ENCODE measurements at places on chromosomes 1 and 21. TPM values are rescaled to one million over a fixed set of nuclear protein-coding genes. Genes with fewer than 3 reads are reported as not detected.

The SUSD4 gene
- 2.7 TPM for polyA plus RNA-seq

The CD247 gene
- 0.48 TPM for polyA plus RNA-seq

The LENEP gene
- not detected for polyA plus RNA-seq

The UBXN10 gene
- polyA plus RNA-seq = 0.33 TPM

The OR2AK2 gene
- polyA plus RNA-seq = not detected

The CDC20 gene
- polyA plus RNA-seq = 24.5 TPM

The CACYBP gene
- 92.7 TPM for polyA plus RNA-seq

The MYBPH gene
- polyA plus RNA-seq = 353 TPM

The ALX3 gene
- not detected for polyA plus RNA-seq

The PRCC gene
- polyA plus RNA-seq = 61.0 TPM

The NUP210L gene
- not detected for polyA plus RNA-seq

The MIXL1 gene
- polyA plus RNA-seq = 0.86 TPM

The TMOD4 gene
- 24.3 TPM for polyA plus RNA-seq

The RAB7B gene
- polyA plus RNA-seq = 10.5 TPM

The AMY1C gene
- not detected for polyA plus RNA-seq

The PCP4L1 gene
- polyA plus RNA-seq = 0.13 TPM

The SLC30A2 gene
- 0.69 TPM for polyA plus RNA-seq

The METTL13 gene
- polyA plus RNA-seq = 26.5 TPM

The THEM5 gene
- 0.14 TPM for polyA plus RNA-seq

The TRAF5 gene
- 17.2 TPM for polyA plus RNA-seq

The RHD gene
- polyA plus RNA-seq = 0.48 TPM

The VPS72 gene
- polyA plus RNA-seq = 44.2 TPM

The ID3 gene
- polyA plus RNA-seq = 84.0 TPM

The GCSAML gene
- polyA plus RNA-seq = 0.10 TPM

The SV2A gene
- polyA plus RNA-seq = 7.3 TPM

The AHCYL1 gene
- polyA plus RNA-seq = 37.4 TPM

The FAM78B gene
- polyA plus RNA-seq = 2.7 TPM

The LSS gene
- polyA plus RNA-seq = 36.4 TPM

The ARHGEF10L gene
- polyA plus RNA-seq = 23.4 TPM

The FBXO2 gene
- polyA plus RNA-seq = 0.49 TPM

The CD1D gene
- polyA plus RNA-seq = 1.8 TPM

The CNN3 gene
- polyA plus RNA-seq = 388 TPM

The THBS3 gene
- polyA plus RNA-seq = 68.3 TPM

The INAVA gene
- polyA plus RNA-seq = 3.9 TPM

The FAM72A gene
- polyA plus RNA-seq = 6.1 TPM

The SAMD13 gene
- 8.0 TPM for polyA plus RNA-seq

The AZIN2 gene
- polyA plus RNA-seq = 3.8 TPM

The PMVK gene
- polyA plus RNA-seq = 31.3 TPM

The HIPK1 gene
- 27.9 TPM for polyA plus RNA-seq

Measured in muscle of leg (tissue), 16 donors.